ENCODE measurements at places on chromosomes 2 and 18.
A peak's percentile ranks its signal among the peaks of the same experiment; 100 is the strongest.

GRCh38 chr2:138329162-138329561 is 172.4 kb upstream of the SPOPL start:
- no peak for DNase-seq

DNA sequence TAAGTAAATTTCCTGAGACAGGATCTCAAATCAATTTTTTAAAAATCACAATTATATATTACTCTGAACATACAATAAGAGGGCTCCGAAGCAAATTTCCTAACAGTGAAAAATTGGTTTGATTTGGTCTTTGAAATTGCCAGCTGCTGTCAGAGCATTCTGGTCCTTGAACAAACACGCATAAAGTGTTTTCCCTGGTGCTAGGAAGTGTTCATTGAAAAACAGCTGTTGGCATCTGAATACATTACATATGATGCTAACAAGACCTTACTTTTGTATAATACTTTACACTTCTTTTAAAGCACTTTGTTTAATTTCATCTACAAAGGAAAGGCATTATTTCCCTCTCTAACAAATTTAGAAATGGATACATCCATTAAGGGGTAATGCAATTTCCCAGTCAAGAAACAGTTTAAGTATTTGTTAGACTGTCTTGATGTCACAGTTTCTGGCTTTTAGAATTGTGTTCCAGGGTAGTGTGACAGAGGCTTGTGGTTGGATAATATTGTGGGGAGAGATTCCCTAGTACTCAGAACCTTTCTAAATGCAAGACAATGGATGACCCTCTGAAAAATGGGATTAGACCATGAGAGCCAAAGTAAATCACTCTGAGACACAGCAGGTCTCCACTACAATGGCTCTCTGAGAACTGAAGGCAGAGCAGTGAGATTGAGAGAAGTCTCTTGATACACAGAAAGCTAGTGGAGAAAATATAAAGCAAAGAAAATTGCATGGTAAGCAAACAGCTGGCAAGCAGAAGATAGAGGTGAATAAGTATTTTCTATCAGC is 299.0 kb downstream of the TRIB2 start:
- DNase-seq: peak; percentile 24

- DNase-seq: no peak
Observed at GRCh38 chr2:100673691-100674485, 111.1 kb downstream of the PDCL3 start.

GRCh38 chr2:144233317-144233716 is 286.6 kb downstream of the ZEB2 start:
- DNase-seq: no peak

Measured in NCI-H1092 treated with DMSO at 0.1 percent for 48 hours (cell line).